ENCODE measurements at places on chromosomes 3 and 15. TPM values are rescaled to one million over a fixed set of nuclear protein-coding genes. Genes with fewer than 3 reads are reported as not detected.

Gene CHRD
- 4.8 TPM for total RNA-seq

- DNase-seq = no peak
Measured at GRCh38 chr15:84785053-84785452, 32.1 kb upstream of the ALPK3 start.

- peak; percentile 24 for DNase-seq
Measured at GRCh38 chr3:126676919-126677705, 22.2 kb upstream of the TXNRD3 start.

DNA sequence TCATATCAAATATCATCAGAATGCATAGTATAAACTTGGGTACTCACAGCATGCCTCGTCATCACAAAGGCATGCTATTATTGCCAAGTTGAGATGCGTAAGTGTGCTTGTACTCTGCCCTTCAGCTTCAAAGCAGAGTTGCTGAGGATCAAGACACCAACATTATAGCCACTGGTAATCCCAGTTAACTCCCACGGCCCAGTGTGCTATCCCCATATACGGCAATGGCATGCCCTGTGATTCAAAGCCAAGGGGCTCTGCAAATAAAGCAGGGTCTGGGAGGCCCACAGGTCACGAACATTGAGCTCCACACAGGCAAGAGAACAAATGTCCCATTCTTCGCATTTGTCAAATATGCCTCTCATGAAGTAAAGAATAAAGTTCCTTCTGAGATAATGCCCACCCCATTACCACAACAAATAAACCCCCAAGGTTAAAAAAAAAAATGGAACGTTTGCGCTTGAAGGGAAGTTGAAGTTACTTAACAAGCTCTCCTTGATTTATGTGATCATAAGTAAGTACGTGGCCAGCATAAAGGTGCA, 298.1 kb upstream of the NECTIN3 start:
- peak; percentile 96 for DNase-seq

DNA sequence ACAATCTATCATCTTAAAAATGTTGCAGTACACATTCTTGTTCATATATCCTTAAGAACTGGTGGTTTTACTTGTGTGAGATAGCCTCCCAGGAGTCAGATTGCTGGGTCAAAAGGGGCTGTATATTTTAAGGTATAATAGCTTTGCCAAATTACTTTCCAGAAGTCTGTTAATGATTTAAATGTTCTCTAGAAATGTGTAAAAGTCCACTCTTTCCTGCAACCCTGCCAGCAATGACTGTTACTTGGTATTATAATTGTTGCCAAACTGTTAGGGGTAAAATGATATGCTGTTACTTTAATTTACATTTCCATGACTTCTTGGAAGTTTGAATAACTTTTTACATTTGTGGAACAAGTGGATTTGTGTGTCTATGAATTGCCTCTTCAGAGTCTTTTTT, 170.8 kb downstream of the SLC9A9 start:
- no peak for DNase-seq

- peak; percentile 40 for DNase-seq
Measured at GRCh38 chr3:149813367-149814281, 609 bp downstream of the RNF13 start.

Gene CDHR4
- total RNA-seq = not detected

GRCh38 chr3:126151562-126152302, 28.7 kb downstream of the ALDH1L1 start:
- DNase-seq = no peak

Gene COL6A5
- under 0.01 TPM for total RNA-seq

GRCh38 chr3:78368636-78369345, 1328.9 kb downstream of the ROBO2 start:
- peak; percentile 33 for DNase-seq

DNA sequence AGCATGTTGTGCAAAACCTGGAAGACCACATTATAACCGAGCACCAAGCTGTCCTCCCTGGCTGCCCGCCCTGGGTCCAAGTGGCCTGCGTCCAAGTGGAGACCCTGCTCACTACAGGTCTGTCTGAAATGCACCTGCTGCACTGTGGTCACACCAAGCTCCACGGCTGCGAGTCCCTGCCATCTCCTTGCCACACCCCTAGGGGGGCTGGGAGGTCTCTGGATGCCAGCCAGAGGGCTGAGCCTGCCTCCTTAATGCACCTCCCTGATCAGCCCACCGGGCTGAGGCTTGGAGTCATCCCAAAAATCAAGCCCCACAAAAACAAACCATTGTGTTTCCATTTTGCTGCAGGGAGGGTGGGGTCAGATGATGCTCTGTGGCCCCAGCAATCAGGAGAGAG, 187.1 kb downstream of the MEGF11 start:
- no peak for DNase-seq

GRCh38 chr3:184383033-184383740, 3.3 kb downstream of the CHRD start:
- no peak for DNase-seq

DNA sequence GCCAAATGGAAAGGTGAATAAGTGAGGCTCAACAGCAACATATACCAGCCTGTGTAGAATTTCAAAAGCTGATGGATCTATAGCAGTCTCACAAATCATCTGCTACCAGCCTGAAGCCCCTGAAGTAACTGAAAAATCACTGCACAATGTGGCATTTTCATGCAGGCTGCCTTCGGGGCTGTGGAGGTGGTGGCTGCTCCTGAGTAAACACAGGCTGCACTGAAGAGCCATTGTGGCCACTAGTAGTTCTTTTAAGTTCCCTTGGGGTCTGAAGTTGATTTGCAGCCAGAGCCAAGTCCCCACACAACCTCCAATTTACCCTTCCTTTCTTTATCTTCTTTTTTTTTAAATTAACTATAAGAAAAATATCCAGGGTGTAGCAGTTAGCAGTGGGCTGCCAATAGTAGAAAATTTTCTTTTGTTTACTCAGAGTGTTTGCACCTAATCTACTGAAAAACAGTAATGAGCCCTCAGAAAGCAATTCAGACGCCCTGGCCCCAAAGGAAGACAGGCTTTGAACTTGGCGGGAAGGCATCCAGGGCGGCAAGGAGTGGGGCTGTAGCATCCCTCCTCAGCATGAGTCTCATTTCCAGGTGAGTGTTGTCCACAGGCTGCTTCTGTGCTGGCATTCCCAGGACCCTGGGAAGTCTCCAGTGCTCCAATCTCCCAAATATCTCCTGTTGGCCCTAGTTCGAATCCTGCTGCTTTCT, 13.3 kb upstream of the SUSD5 start:
- no peak for DNase-seq

DNA sequence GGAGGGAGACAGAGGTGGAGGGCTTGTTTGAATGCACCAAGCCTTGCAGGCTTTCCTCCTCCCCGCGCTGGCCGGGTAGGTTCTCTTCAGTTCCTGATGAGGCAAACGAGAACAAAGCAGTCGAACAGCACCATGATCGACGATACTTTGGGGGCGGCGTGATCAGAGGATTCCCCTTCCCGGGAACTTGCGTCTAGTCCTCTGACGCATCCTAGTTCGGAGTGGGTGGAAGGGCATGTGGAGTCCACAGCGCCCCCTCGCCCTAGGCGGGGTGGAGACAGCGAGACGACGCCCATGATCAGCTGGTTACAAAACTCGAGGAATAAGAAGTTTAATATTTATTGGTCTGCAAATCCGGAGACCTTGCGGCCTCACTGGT, 452 bp upstream of the SV2B start:
- peak; percentile 45 for DNase-seq

Gene MED12L
- total RNA-seq = 4.9 TPM

Gene RFTN1
- 26.7 TPM for total RNA-seq

- no peak for DNase-seq
Measured at GRCh38 chr3:58452176-58452575, 18.5 kb upstream of the PDHB start.

GRCh38 chr3:111726788-111727305, 131.7 kb upstream of the ZBED2 start:
- no peak for DNase-seq
